Astrocyte (in vitro differentiated cells and primary cell): ENCODE measurements at places on chromosomes 4 and X. TPM values are rescaled to one million over a fixed set of nuclear protein-coding genes. Genes with fewer than 3 reads are reported as not detected.

CTAG1A gene
- not detected in 2 replicates for total RNA-seq

FGFR3 gene
- total RNA-seq = 3.6 and 3.9 TPM in 2 replicates

MAGEA2B gene
- total RNA-seq = 1.2 and 2.9 TPM in 2 replicates

PNMA5 gene
- total RNA-seq = not detected in 2 replicates

SLC9B1 gene
- total RNA-seq = 0.16 and 0.36 TPM in 2 replicates

RRAGB gene
- total RNA-seq = 13.0 and 13.5 TPM in 2 replicates

PROM1 gene
- total RNA-seq = 34.5 and 38.0 TPM in 2 replicates

DMP1 gene
- total RNA-seq = 0.10 and 0.11 TPM in 2 replicates

DNA sequence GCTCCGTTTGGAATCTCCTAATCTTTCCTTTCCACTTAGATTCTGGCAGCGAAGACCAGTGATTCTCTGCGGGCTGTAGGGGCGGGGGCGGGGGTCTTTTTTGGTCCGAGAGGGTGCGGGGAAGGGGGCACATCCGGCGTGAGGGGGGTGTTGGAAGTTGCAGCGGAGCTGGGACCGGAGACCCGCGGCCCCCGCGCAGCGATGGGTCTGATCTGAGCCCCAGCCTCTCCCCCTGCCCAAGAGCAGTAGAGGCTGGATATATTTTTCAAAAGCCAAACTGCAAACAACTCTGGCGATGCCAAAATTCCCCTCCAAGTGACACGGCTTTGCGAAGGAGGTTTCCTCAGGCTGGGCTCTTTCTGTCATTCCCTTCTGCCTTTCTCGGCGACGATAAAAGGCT, 355 bp downstream of the GRID2 start:
- H3K27ac ChIP-seq = no peak overlapping the region
- H3K36me3 ChIP-seq = no peaks in the 10 kb centered on the region
- peaks cover 16% of the 10 kb centered on the region for H3K4me1 ChIP-seq
- peak overlapping the region; percentile 59 for H3K4me3 ChIP-seq

GRCh38 chr4:173642509-173642908, 112.5 kb upstream of the HAND2 start:
- H3K36me3 ChIP-seq = no peaks in the 10 kb centered on the region
- no peak overlapping the region for H3K27ac ChIP-seq
- H3K4me1 ChIP-seq = no peaks in the 10 kb centered on the region
- no peak overlapping the region for H3K4me3 ChIP-seq

DNA sequence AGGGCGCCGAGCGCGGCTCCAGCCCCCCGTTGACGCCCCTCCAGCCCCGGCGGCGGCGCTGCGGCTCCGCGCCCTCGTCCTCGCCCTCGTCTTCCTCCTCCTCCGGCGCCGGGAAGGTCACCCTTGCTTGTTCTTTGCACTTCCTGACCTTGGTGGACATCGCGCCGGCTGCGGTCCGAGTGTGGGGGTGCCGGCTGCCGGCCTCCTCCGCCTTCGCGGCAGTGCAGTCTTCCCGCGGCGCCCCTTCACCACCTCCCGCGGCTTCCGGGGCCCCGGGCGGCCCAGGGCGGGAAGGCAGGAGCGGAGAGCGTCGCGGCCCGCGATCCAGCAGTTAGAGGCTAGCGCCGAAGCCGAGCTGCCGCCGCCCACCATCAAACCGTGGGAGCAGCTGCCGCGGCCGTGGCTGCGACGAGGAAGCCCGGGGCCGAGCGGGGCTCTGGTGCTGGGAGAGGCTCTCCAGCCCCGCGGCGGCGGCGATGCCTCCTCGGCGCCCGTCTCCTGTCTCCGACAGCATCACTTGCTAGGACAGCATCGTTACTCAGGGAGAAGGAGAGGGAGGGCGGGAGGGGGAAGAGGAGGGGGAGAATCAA, at the start of gene TRPC3:
Gene TRPC3 (minus strand): TSS at position 540 of the 590 bp plus-strand sequence. CDS start 380 bp downstream, at position 160.
- peaks cover 17% of the 10 kb centered on the region for H3K27me3 ChIP-seq
- peak; percentile 10 for DNase-seq
- H3K4me3 ChIP-seq = peak within 1 kb of the TSS; percentile 72
- H3K27ac ChIP-seq = no peak within 1 kb of the TSS
- no peaks in the 10 kb centered on the region for H3K36me3 ChIP-seq
- peaks cover 4% of the 10 kb centered on the region for H3K4me1 ChIP-seq

DNA sequence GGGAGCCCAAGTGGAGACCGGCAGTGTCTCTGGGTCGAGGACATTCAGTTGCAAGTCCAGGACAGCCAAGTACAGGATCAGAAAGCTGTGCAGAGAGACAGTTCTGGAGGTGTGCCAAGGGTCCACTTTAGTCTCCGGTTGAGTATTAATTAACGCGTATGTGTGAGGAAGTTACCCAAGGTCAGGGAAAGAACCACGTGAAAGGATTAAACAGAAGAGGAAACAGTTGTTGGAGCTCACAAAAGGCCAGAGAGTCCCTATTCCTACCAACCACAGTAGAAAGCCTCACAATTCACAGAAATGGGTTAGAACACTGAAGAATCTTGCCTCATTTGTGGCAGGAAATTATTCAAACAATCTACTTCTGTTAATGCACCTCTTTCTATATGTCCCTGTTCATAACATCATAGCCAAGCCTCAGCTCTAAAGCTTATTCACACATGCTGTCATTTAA, 17.9 kb upstream of the NSUN7 start:
- H3K4me3 ChIP-seq = no peak overlapping the region
- no peaks in the 10 kb centered on the region for H3K36me3 ChIP-seq
- DNase-seq = no peak
- H3K27me3 ChIP-seq = no peaks in the 10 kb centered on the region

GRCh38 chr4:588351-588849, 12.3 kb upstream of the TMEM271 start:
- no peak for DNase-seq
- no peaks in the 10 kb centered on the region for H3K27me3 ChIP-seq
- H3K4me1 ChIP-seq = no peaks in the 10 kb centered on the region
- no peak overlapping the region for H3K4me3 ChIP-seq

DNA sequence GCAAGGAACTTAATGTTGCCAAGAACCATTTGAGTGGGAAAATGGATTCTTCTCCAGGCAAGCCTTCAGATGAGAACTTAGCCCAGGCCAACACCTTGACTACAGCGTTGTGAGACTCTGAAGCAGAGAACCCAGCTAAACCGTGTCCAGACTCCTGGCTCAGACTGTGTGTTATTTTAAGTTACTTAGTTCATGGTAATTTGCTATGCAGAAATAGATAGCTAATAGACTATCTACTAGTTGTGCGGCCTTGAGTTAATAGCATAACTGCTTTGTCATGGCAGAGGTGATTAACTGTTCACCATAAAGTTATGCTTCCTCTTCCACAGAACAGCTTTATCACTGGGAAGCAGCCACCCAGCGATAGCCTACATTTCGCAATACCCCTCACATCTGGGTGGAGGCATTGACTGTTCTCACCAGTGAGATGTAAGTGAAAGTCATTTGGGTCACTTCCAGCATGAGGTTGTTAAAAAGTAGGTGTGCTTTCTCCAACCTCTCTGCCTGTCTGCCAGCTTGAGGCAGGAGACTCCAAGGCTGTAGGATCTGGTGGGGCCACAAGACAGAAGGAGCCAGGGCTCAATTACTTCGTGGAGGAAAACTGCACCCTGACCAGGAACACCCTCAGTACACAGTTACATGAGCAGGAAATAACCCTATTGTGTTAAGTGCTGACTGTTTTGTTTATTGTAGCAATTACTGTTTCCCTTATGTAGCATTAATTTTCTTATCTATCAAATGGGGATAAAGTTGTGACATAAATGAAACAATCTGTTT, 94.2 kb downstream of the GPAT3 start:
- no peak overlapping the region for H3K4me3 ChIP-seq
- DNase-seq = peak; percentile 76
- peaks cover 2% of the 10 kb centered on the region for H3K27me3 ChIP-seq
- no peaks in the 10 kb centered on the region for H3K36me3 ChIP-seq

GRCh38 chr4:163603257-163603656, 108.8 kb downstream of the TMA16 start:
- no peaks in the 10 kb centered on the region for H3K4me1 ChIP-seq
- no peak overlapping the region for H3K4me3 ChIP-seq
- no peaks in the 10 kb centered on the region for H3K36me3 ChIP-seq

DNA sequence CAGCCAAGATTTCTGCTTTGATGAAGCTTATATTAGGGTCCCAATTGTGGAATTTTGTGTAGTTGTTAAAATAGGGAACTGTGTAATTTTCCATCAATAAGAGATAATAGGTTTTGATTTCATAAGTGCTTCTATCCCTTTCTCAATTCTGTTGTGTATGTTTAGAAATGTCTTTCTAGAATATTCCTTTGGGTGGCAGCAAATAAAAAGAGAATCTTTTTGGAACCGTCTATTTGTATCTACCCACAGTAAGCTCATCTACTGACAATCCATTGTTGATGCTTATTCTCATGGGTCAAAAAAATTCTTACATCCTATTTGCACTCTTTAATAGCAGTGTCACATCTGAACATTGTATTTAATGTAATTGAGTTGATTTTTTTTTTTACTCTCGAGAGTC, 61.7 kb downstream of the TMA16 start:
- no peaks in the 10 kb centered on the region for H3K36me3 ChIP-seq
- no peak overlapping the region for H3K4me3 ChIP-seq
- H3K27ac ChIP-seq = no peak overlapping the region
- DNase-seq = no peak
- no peaks in the 10 kb centered on the region for H3K4me1 ChIP-seq
- H3K27me3 ChIP-seq = no peaks in the 10 kb centered on the region

DNA sequence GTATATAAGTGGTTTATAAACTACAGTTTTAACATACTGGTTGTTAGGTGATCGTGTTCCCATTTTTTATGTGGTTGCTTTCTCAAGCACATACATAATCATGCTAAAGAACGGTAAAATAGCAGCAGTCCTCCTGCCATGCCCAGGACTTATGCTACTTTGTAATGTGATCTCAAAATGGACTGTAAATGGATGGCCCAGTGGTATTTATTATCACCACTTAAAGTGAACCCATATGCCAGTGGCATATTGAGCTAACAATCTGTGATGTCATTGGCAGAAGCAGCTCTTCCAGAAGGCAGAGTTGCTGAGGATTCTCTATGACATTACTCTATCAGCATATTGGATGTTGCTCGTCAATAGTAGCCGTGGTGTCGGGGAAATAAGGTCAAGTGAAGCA, 28.6 kb downstream of the ANK2 start:
- no peak for DNase-seq
- H3K4me3 ChIP-seq = no peak overlapping the region
- H3K36me3 ChIP-seq = no peaks in the 10 kb centered on the region
- H3K27ac ChIP-seq = no peak overlapping the region
- no peaks in the 10 kb centered on the region for H3K4me1 ChIP-seq

- H3K27ac ChIP-seq = no peak overlapping the region
- no peak overlapping the region for H3K4me3 ChIP-seq
- no peaks in the 10 kb centered on the region for H3K4me1 ChIP-seq
- H3K27me3 ChIP-seq = no peaks in the 10 kb centered on the region
- H3K36me3 ChIP-seq = no peaks in the 10 kb centered on the region
- DNase-seq = no peak
Observed at GRCh38 chr4:148215202-148215601, 227.0 kb downstream of the NR3C2 start.

GRCh38 chr4:109303140-109303496, 660 bp upstream of the COL25A1 start:
- H3K27ac ChIP-seq = no peak overlapping the region
- peak overlapping the region; percentile 82 for H3K4me3 ChIP-seq
- peaks cover 7% of the 10 kb centered on the region for H3K27me3 ChIP-seq
- H3K36me3 ChIP-seq = no peaks in the 10 kb centered on the region
- DNase-seq = peak; percentile 25

GRCh38 chrX:77444075-77444474, 3.1 kb upstream of the FGF16 start:
- H3K27ac ChIP-seq = no peak overlapping the region
- no peak for DNase-seq
- peaks cover 28% of the 10 kb centered on the region for H3K4me1 ChIP-seq
- H3K36me3 ChIP-seq = no peaks in the 10 kb centered on the region
- no peaks in the 10 kb centered on the region for H3K27me3 ChIP-seq

GRCh38 chrX:33285550-33285949, 74.2 kb upstream of the DMD start:
- H3K27me3 ChIP-seq = no peaks in the 10 kb centered on the region
- H3K4me1 ChIP-seq = no peaks in the 10 kb centered on the region
- no peak for DNase-seq
- no peak overlapping the region for H3K27ac ChIP-seq

GRCh38 chr4:153013202-153013977, 77.3 kb downstream of the FHDC1 start:
- peaks cover 5% of the 10 kb centered on the region for H3K27me3 ChIP-seq
- no peaks in the 10 kb centered on the region for H3K36me3 ChIP-seq
- no peak overlapping the region for H3K27ac ChIP-seq
- no peak overlapping the region for H3K4me3 ChIP-seq
- no peaks in the 10 kb centered on the region for H3K4me1 ChIP-seq
- no peak for DNase-seq

DNA sequence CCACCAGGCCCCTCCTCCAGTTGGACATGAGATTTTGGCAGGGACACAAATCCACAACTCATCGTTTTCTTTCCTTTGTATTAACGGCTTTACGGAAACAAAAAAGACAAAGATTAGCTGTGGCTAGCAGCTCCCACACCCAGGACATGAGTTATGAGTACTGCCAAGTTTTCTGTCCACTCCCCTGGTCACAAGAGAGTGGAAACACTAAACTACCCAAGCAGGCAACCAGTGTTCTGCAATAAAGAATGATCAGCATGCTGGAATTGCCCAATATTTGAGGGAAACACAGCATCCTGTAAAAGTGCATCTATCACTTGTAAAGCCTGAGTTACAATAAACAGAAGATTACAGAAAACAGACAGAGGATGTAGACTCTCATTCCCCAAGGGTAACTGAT, 358.4 kb downstream of the NLGN4X start:
- H3K4me3 ChIP-seq = no peak overlapping the region
- DNase-seq = peak; percentile 15
- no peak overlapping the region for H3K27ac ChIP-seq
- no peaks in the 10 kb centered on the region for H3K4me1 ChIP-seq

DNA sequence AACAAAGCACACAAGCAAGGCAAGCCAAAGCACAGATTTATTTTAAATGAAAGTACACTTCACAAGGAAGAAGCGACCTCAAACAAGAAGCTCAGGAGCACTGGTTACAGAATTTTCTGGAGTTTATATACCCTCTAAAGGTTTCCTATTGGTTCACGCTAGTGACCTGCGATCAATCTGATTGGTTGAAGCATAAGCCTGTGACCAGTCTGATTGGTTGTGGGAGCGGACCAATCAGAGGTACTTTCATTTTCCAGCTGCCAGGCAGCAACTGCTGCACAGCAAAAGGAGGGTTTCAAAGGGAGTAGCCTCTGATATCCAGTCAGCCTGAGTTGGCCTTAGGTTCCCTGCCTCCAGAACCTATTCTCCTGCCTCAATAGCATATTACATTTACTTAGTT, 4.6 kb upstream of the AREG start:
- H3K4me1 ChIP-seq = no peaks in the 10 kb centered on the region
- H3K27ac ChIP-seq = no peak overlapping the region
- DNase-seq = no peak
- no peaks in the 10 kb centered on the region for H3K36me3 ChIP-seq
- no peaks in the 10 kb centered on the region for H3K27me3 ChIP-seq

- H3K36me3 ChIP-seq = no peaks in the 10 kb centered on the region
- H3K4me1 ChIP-seq = no peaks in the 10 kb centered on the region
- DNase-seq = no peak
- H3K27ac ChIP-seq = no peak overlapping the region
- no peaks in the 10 kb centered on the region for H3K27me3 ChIP-seq
- H3K4me3 ChIP-seq = no peak overlapping the region
Observed at GRCh38 chr4:180436361-180436760, 1806.8 kb upstream of the TENM3 start.

- H3K4me1 ChIP-seq = no peaks in the 10 kb centered on the region
- H3K27ac ChIP-seq = no peak overlapping the region
- DNase-seq = no peak
- no peak overlapping the region for H3K4me3 ChIP-seq
- no peaks in the 10 kb centered on the region for H3K27me3 ChIP-seq
Observed at GRCh38 chrX:66410806-66411205, 228.1 kb downstream of the EDA2R start.

GRCh38 chrX:70907900-70908299, 611 bp downstream of the TEX11 start:
- no peaks in the 10 kb centered on the region for H3K27me3 ChIP-seq
- H3K36me3 ChIP-seq = no peaks in the 10 kb centered on the region
- no peaks in the 10 kb centered on the region for H3K4me1 ChIP-seq
- no peak overlapping the region for H3K27ac ChIP-seq
- no peak for DNase-seq
